LHCN-M2 (cell line): ENCODE measurements at places on chromosomes 3 and 15. TPM values are rescaled to one million over a fixed set of nuclear protein-coding genes. Genes with fewer than 3 reads are reported as not detected.

GRCh38 chr3:62261121-62261520 lies 112.2 kb downstream of the FEZF2 start:
- DNase-seq: no peak

DNA sequence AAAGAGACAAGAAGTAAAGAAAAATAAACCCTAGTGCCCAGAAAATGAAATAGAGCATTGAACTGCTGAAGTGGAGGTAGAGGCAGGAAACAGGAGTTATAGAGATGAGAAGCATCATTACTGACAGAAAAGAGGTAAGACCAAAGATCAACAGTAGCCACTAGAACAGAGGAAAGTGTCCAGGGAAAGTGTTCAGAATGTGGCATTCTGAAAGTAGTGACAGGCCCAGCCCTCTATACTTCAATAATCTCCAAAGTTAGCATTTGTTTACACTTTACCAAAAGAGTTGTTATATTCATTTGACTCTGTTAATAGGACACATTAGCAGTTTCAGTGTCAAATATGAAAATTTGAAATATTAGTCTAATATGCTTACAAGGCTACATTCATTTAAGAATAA lies 727.1 kb upstream of the NECTIN3 start:
- DNase-seq: no peak

DNA sequence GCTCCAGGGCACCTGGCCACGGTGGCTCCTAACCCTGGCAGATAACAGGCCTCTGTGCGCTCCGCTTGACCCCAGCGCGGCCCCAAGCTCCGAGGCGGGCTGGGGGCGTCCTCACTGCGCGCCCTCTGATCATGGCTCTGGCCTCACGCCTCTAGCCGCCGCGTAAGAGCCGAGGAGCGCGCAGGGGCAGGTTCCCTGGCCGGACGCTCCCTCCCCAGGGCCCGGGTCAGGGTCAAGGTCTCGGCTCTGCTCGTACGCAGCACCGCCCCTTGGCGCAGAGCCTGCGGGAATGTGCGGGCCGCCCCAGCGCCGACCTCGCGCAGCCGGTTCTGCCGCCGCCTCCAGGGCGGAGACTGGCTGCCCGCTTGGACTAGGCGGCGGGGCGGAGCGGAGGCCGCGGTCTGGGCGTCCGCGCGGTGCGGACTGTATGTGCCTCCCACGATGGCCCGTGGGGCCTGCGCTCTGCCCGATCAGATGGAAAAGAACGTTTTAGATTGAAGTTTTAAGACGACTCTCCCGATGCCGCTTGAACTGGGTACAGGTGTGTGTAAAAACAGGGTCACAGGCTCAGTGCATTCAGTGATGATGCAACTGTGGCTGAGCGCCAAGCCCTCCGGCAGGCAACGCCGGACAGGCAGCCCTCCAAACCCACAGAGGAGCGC lies 40.8 kb downstream of the CHST14 start:
- peak; percentile 11 for DNase-seq

DNA sequence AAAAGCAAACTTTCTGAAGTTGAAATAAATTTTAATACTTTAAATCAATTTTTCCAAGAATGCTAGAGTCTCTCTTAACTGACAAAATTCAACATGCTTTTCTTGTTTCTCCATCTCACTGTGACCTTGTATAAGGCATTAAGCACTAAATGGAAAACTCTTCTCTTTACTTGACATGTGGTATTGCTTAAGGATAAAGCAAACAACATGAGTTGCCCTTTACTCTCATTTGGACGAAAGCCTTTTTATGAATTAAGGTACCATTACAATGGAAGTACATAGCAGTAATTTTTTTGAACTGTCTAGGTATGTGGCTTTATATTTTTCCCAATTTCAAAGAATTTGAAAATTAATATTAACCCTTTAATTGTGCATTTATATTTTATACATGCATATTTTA lies 1.4 kb downstream of the STRIT1 start:
- no peak for DNase-seq

Gene NR1I2
- not detected in 2 replicates for total RNA-seq

Gene C2CD4A
- not detected in 2 replicates for total RNA-seq
